ENCODE measurements at places on chromosomes 7 and 10.

DNA sequence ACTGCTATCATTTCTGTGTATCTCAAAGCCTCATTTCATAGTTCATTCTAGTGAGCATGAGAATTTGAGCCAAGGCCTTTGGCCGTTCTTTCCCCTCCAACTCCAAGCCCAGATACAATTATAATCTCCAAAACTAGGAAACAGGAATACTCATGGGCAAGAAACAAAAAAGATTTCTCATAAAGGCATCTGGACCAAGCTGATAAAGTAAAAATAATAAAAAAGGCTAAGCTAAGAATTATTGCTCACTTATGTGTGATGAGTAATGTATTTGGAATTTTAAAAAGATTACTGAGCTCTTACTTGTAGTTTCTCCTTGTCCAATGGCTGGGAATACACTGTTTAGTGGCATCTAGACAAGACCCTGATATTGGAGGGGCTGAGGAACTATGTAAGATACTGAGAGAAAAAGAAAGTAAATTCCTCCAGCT lies 196.4 kb upstream of the POM121L12 start:
- DNase-seq, result peak; percentile 5

- no peak for DNase-seq
Observed at GRCh38 chr7:143458681-143459080, 15.4 kb downstream of the TAS2R60 start.

DNA sequence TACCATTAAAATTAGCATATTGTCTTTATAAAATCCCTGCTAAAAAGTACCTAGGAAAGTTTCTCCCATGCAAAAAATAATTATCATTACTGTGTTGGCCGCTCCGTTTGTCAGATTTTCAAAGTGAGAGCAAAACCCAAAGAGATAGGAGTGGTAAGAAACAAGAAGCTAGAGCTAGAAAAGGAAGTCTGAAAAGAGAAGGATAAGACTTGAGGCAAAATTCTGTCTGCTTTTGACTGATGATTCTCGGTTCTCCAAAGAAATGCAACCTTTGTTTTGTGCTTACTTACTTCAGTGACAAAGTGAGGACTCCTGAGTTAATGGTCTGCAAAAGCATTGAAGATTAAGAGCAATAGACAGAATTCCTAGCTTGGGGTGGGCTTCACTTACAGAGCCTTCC lies 33.3 kb upstream of the CAPZA2 start:
- no peak for DNase-seq

DNA sequence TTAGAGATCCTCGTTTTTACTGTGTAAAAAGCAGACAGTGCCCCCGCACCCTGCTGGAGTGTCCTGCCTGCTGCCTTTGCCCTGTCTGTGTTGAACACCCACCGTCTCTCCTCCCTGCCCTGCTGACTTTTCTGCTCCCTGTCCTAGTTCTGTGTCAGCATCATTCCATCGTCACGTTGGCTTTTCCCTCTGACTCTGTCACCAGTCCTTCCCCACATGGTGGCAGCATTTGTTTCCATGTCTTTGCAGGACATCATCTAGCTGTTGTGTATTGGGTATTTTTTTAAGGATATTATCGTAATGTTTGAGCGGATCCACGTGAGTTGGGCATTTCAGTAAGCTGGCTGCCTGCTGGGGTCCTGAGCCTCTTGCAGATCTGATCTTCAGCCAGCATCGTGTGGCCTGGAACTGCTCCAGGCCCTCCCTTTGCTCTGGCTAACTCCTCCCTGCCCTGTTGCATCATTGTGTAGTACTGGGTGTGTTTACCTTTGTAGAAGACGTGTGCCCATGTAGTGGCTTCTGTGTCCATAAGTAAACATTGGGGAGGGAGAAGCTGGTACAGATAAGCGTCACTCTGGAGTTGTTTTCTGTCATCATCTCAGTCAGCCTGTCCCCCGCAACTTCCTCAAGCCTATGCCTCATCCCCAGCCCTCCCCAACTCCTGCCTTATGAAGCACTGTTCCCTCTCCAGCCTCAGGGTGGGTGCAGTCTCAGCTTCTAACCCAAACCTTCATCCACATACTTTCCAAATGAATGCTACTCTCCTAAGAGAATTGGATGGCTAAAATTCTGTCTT lies 44.3 kb downstream of the TRRAP start:
- DNase-seq, result peak; percentile 97

DNA sequence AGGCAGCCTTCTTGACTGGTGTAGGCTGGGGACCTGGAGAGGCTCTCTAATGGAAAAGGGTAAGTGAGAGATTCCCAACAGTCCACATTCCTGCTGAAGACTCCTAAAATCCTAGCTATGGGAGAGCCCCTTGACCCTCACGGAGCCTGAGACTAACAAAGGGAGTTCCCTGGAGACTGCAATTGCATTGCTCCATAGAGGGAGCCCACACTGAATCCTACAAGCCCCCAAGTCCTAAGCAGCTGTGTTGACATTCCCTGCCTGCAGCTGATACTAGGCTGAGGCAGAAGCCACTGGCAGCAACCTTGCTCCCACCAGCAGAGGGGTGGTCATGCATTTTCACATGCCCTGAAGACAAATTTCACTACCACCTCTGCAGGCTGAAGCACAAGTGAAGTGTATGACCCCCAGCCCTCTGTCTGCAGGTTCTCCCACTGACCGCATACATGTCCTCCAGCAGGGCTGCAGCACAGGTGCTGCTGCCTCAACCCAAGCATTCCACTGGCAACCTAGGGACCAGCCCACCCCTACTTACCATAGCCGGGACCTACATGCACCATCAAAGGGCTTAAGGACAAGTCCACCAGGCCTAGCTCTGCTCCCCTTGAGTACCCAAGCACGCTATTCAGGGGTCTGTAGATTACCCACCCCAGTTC lies 130.3 kb upstream of the SLC13A1 start:
- DNase-seq, result no peak

DNA sequence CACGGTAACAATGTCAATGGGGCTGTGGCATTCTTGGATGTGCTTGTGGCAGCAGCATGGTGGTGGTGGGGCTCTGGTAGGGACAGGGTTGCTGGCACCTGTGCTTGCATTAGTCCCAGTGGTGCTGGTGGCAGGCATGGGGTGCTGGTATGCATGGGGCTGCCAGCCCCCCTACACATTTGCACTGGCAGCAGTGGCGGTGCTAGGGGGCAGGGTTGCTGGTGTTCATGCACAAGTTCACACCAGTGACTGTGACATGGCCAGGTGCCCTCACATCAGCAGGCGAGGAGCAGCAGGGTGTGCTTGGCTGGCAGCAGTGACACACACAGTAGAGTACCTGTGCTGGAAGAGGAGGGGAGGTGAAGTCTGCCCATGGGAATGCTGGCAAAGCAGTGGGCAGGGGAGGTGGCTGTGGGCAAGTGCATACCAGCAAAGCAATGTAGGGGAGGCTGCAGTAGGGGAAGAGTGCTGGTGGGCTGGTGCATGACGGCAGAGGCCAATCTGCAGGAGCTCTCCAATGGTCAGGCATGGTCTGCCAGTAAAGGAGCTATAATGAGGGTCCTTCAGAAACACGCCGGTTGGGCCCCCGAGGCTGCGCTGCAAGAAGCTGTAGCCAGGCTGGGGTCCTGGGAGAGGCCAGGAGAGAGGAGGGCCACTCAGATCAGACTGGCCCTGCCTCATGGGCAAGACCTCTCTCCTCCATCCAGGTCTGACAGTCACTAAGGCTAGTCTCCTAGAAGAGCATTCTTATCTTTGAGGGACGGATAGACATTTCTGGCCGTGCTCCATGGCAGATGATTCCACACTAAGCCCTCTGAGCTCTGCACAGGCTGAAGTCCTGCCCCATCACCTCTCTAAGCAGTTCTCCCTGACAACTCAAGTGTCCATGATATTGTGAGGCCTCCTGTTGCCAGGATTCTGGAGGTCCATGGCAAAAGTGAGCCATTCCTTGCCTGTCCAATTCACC lies 406.4 kb downstream of the SEMA3D start:
- DNase-seq, result no peak

- peak; percentile 65 for DNase-seq
Observed at GRCh38 chr7:107147464-107148393, 21.1 kb upstream of the HBP1 start.

DNA sequence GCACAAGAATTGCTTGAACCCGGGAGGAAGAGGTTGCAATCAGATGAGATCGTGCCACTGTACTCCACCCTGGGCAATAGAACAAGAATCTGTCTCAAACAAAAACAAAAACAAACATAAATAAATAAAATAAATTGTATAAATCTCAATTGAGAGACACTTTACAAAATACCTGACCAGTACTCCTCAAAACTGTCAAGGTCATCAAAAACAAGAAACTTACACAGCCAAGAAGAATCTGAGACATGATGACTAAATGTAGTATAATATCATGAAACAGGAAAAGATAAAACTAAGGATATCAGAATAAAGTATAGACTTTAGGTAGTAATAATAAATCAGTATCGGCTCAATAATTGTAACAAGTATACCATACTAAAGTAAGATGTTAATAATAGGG lies 26.9 kb upstream of the SEPTIN7 start:
- no peak for DNase-seq

- DNase-seq, result no peak
Observed at GRCh38 chr10:78718032-78718572, 350.7 kb upstream of the ZMIZ1 start.

DNA sequence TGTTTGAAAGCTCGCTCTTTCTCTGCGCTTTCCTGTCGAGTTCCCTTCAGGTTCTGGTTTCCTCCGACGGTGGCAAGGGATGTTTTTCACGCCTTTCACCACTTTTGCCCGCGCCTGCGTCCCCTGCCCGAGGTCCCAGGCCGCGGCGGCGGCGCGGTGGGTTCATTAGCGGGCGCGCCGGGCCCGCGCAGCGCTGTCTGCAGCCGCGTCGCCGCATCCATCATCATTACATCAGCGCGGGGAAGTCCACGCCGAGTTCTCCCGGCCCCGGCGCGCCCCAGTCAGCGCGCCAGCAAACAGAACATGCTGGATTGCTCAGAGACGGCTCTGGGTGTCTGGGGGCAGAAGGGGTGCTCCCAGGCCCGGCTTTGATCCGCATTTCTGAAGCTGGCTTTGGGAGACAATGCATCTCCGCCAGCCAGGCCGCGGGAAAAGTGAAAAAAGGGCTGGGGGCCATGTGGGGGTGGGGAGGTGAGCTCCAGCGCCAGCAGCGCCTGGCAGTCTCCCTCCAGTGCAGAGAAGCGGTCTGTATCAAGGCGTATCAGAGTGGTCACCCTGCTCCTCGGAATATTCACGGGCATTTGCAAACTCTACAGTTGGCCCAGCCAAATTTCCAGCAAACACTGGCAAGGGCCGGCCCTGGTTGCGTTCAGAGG lies 8.9 kb downstream of the GLI3 start:
- DNase-seq, result peak; percentile 57

GRCh38 chr10:98097616-98098015 lies 36.8 kb upstream of the R3HCC1L start:
- no peak for DNase-seq

- DNase-seq, result no peak
Observed at GRCh38 chr7:55261386-55261770, 103.8 kb upstream of the LANCL2 start.

GRCh38 chr7:8515640-8516185 lies 82.3 kb downstream of the NXPH1 start:
- DNase-seq, result no peak

GRCh38 chr7:55558962-55559920 lies 13.1 kb downstream of the VOPP1 start:
- DNase-seq, result no peak

DNA sequence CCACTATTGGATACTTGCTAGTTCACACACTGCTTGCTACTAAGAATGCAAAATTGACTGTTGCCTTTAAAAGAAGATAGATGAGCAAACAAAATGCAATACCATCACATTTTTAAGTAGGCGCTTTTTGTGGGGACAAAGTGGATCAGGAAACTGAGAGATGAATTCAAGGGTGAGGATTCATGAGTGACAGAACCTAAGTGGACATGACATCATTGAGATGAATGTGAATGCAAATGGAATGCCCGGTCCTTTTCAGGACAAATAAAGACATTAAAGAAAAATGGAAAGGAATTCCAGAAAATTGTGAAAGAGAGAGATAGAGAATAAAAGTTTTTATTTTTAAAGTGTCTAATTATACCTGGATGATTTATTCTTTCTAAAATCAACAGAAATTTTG lies 106.3 kb upstream of the AKR1E2 start:
- DNase-seq, result no peak

- peak; percentile 48 for DNase-seq
Observed at GRCh38 chr7:23012908-23013714, 819 bp downstream of the HYCC1 start.

- no peak for DNase-seq
Observed at GRCh38 chr10:52040486-52040885, 273.6 kb upstream of the DKK1 start.

- DNase-seq, result no peak
Observed at GRCh38 chr7:69403169-69403568, 195.1 kb upstream of the AUTS2 start.

DNA sequence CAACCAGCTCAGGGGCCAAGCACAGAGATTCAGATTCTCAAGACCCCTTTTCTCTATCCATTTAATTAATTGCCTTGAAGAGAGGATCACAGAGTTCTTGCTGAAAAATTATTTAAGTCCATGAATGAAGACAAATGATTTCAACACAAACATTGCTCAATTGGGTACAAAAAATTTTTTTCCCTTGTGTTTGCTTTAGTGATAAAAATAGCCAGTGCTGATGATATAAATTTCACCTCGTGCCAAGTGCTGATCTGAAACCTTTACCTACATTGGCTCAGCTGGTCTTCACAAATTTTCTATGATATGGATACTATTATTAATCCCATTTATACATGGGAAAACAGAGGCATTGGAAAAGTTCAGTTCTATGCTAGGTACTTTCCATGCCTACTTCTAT lies 377.1 kb downstream of the NRG3 start:
- peak; percentile 56 for DNase-seq

DNA sequence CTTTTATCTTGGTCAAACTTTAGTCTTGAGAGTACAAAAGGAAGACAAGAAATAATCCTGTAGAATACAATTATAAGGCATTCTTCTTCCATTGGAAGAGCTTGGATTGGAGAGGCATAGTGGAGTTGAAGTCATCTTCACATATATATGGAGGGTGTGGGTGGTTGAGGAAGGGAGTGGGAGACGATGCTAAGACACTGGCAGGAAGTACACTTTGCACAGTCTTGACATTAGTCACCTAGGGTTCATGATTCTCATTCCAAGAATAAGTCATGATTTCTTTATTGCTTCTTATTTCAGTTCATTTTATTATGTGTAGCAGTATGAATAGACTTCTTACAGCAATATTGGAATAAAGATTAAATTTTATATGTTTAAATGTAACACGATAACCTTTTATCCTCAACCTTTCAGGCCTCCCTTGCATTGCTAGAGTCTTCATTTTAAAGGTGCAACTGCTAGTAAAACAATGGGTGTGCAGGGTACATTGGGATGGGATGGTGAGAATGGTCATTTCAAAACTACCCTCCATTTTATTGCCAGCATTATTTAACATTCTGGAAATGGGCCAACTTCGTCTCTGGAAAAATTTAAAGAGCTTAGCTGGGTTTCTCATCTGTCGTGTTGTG lies 12.3 kb upstream of the SLC26A3 start:
- no peak for DNase-seq

Measured in choroid plexus epithelial cell (primary cell).